ENCODE measurements at places on chromosomes 1 and 21. TPM values are rescaled to one million over a fixed set of nuclear protein-coding genes. Genes with fewer than 3 reads are reported as not detected.

GRCh38 chr1:46246548-46247435 lies 771 bp upstream of the RAD54L start:
- no peak for DNase-seq

DNA sequence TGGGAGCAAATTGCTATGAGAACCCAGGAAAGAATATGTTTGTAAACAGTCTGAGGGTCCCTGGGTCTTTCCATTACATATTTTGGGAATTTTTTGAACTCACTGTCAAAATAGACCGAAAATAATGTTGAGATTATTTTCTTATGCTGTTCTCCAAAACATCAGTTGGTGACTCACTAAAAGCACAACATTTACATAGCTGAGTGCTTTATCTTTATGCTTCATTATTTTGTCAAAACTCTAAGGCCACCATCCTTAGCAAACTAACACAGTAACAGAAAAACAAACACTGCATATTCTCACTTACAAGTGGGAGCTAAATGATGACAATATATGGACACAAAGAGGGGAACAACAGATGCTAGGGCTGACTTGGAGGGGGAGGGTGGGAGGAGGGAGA lies 459.3 kb downstream of the ADGRL2 start:
- DNase-seq: no peak

DNA sequence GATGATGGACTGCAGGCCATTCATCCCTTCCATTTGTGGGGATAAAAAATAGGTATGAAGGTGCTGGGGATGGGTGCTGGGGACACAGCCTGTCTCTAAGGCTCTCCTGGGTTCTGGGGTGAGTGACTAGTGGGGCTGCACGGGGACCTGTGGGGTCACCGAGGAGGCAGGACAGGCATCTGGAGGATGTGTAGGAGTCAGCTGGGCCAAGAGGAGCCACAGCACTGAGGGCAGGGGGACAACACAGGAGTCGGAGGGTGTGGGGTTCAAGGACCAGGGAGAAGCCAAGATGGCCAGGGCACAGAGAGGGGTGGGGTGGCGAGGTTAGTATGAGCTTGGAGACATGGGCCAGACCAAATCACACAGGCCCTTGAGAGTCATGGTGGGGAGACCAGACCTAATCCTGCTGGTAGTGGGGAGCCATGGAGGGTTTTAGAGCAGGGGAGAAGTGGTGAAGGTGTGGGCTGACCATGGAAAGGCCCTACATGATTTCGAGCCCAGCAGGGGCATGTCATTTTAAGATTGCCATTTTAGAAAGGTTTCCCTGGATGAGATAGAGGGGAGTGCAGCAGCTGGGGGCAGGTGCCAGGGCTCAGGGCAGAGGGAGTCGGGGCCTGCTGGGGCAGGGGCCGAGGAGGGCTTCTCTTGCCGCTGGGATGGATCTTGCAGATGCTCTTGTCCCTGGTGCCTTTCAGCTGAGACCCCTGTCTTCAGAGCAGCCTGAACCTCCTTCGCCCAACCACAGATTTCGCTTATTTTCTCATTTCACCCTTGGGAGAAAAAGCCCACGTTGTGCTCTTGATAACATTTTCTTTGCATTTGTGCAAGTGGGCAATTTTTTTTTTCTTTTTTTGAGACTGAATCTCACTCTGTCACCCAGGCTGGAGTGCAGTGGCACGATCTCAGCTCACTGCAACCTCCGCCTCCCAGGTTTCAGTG lies 22.7 kb downstream of the SERINC2 start:
- DNase-seq: no peak

DNA sequence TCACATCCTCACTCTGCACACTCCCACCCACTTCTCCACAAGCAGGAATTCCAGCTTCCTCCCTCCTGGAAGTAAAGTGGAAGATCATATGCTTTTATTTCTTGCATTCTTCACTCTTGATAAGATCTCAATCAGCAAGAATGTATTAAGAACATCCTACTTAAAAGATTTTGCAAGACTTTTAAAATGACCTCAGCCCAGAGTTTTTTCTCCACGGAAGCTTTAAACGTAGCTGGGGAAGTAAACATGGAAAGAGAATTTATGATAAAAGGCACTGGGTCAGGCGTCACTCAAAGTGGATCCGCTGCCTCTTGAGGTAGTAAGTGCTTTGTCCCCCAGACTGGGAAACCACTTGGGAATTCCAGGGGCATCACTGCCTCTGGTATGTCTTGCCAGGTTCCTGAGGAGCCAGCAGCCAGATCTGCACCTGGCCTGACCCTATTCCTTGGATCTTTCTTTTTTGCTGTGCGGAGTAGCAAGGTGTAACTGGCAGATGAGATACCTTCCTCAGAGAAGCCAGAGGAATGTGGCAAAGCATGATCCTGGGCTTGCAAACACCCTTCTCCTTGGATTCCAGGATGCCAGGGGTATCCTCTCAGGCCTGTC lies 33.9 kb downstream of the CDK18 start:
- DNase-seq: peak; percentile 20

The TRPM2 gene
- polyA plus RNA-seq: 7.4 TPM

Measured in lung (tissue), 17 donors.